ENCODE measurements at places on chromosomes 11 and 22. TPM values are rescaled to one million over a fixed set of nuclear protein-coding genes. Genes with fewer than 3 reads are reported as not detected.
A peak's percentile ranks its signal among the peaks of the same experiment; 100 is the strongest.

GRCh38 chr11:112292785-112293407, 32.2 kb upstream of the PLET1 start:
- H3K4me3 ChIP-seq: no peak overlapping the region
- H3K27ac ChIP-seq: no peak overlapping the region
- DNase-seq: no peak
- peaks cover 21% of the 10 kb centered on the region for H3K4me1 ChIP-seq
- no peaks in the 10 kb centered on the region for H3K27me3 ChIP-seq

- no peak for DNase-seq
- H3K27me3 ChIP-seq: no peaks in the 10 kb centered on the region
- H3K4me3 ChIP-seq: no peak overlapping the region
- H3K36me3 ChIP-seq: no peaks in the 10 kb centered on the region
- no peaks in the 10 kb centered on the region for H3K4me1 ChIP-seq
These were observed 151.6 kb downstream of the FAT3 start for GRCh38 chr11:92376146-92376599.

DNA sequence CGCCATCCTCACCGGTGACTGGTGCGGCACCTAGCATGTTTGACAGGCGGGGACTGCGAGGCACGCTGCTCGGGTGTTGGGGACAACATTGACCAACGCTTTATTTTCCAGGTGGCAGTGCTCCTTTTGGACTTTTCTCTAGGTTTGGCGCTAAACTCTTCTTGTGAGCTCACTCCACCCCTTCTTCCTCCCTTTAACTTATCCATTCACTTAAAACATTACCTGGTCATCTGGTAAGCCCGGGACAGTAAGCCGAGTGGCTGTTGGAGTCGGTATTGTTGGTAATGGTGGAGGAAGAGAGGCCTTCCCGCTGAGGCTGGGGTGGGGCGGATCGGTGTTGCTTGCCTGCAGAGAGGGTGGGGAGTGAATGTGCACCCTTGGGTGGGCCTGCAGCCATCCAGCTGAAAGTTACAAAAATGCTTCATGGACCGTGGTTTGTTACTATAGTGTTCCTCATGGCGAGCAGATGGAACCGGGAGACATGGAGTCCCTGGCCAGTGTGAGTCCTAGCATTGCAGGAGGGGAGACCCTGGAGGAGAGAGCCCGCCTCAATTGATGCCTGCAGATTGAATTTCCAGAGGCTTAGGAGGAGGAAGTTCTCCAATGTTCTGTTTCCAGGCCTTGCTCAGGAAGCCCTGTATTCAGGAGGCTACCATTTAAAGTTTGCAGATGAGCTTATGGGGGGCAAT, 1.1 kb downstream of the NEAT1 start:
- no peaks in the 10 kb centered on the region for H3K27me3 ChIP-seq
- no peaks in the 10 kb centered on the region for H3K36me3 ChIP-seq
- peak overlapping the region; percentile 74 for H3K4me3 ChIP-seq

- H3K4me3 ChIP-seq: no peak overlapping the region
- H3K27ac ChIP-seq: no peak overlapping the region
- H3K4me1 ChIP-seq: no peaks in the 10 kb centered on the region
- H3K36me3 ChIP-seq: no peaks in the 10 kb centered on the region
- no peak for DNase-seq
- no peaks in the 10 kb centered on the region for H3K27me3 ChIP-seq
These were observed 42.3 kb downstream of the RNF141 start for GRCh38 chr11:10498426-10499250.

DNA sequence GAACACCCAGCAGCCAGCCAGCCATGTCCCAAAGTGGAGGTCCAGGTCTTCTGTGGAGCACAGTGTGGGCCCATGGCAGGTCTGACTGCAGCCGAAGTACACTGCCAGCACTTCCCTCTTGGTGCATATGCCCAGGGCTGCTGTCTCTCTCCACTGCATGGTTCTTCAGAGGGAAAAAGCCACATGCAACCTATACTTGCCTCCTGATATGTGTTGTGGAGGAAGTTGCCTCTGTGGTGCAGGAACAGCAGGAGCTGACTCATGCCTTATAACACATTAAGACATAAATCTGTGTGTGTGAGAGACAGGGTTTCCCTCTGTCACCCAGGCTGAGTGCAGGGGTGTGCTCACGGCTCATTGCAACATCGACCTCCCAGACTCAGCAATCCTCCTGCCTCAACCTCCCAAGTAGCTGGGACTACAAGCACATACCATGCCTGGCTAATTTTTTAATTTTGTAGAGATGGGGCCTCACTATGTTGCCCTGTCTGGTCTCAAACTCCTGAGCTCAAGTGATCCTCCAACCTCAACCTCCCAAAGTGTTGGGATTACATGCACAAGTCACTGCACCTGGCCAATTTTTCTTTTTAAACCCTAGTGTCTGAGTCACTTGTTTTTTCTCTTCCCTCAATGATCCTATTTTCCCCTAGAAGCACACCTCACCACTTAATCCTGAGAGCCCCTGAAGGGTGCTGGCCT, 98.8 kb downstream of the MPPED2 start:
- no peak for DNase-seq
- H3K27me3 ChIP-seq: no peaks in the 10 kb centered on the region
- no peak overlapping the region for H3K27ac ChIP-seq
- H3K4me1 ChIP-seq: no peaks in the 10 kb centered on the region
- H3K4me3 ChIP-seq: no peak overlapping the region

DNA sequence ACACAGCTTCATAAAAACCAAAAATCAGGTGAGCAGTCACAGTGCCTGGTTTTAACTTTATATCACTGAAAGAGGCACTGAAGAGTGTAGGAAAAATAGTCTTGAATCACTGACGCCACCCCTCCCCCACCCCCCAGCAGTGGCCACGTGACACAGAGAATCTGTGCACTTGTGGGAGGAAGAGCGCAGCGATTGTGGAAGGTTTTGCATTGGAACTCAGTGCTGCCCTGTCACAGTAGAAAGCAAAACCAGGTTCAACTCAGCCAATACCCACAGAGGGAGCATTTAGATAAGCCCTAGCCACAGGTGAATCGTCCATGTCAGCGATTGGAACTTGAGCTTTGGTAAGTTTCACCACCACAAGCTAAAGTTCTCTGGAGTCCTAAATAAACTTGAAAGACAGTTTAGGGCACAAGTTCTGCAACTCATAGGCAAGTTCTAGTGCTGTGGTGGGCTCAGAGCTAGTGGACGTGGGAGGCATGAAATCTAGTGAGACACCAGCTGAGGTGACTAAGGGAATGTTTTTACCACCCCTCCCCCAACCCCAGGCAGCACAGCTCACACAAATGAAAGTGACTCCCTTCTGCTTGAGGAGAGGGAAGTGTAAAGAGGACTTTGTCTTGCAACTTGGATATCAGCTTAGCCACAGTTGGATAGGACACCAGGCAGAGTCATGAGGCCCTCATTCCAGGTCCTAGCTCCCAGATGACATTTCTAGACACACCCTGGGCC, 13.3 kb downstream of the OR52B2 start:
- no peaks in the 10 kb centered on the region for H3K4me1 ChIP-seq
- no peak overlapping the region for H3K4me3 ChIP-seq
- no peaks in the 10 kb centered on the region for H3K36me3 ChIP-seq
- no peaks in the 10 kb centered on the region for H3K27me3 ChIP-seq

DNA sequence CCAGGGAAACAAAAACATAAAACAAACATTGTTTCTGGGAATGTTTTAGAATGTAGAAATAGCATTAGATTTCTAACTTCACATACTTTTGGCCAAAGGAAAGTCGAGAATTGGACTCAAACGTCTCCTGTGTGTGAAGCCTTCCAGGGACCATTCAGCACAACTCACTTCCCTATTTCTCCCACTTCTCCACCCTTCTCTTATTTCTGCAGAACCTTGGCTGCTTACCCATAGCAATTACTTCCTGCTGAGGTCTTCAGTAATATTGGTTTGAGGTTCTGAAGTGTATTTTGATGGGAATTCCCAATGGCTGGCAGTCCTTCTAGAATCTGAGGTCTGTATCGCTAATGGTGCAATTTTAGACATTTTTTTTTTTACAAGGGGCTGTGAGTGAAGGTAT, 158.3 kb upstream of the SNX19 start:
- H3K4me3 ChIP-seq: no peak overlapping the region
- no peaks in the 10 kb centered on the region for H3K27me3 ChIP-seq
- no peaks in the 10 kb centered on the region for H3K4me1 ChIP-seq
- H3K27ac ChIP-seq: no peak overlapping the region
- H3K36me3 ChIP-seq: no peaks in the 10 kb centered on the region
- no peak for DNase-seq

DNA sequence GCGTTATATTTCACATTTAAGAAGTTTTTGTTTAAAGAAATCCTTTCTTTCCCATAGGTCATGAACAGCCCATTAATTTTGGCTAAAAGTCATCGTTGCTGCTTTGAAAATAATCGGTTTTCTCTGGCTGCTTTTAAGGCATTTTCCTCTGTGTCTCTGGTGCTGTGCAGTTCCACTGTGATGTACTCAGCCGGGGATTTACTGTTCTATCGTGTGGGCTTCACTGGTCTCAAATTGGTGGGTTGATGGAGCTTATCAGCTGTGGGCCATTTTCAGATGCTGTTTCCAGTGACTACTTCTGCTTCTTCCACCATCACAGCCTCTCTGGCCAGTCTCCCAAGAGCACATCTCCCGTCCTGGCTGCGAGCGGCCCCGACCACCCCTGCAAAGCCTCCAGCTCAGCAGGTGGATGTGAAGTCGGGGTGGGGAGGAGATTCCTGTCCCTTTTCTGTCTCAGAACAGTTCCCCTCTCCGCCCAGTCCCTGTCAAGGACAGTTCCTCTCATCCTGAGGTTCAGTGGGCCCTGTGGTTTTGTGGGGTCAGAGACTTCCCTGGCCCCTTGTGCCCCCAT, 20.3 kb downstream of the IFITM10 start:
- H3K36me3 ChIP-seq: no peaks in the 10 kb centered on the region
- no peaks in the 10 kb centered on the region for H3K4me1 ChIP-seq
- no peak overlapping the region for H3K27ac ChIP-seq

DNA sequence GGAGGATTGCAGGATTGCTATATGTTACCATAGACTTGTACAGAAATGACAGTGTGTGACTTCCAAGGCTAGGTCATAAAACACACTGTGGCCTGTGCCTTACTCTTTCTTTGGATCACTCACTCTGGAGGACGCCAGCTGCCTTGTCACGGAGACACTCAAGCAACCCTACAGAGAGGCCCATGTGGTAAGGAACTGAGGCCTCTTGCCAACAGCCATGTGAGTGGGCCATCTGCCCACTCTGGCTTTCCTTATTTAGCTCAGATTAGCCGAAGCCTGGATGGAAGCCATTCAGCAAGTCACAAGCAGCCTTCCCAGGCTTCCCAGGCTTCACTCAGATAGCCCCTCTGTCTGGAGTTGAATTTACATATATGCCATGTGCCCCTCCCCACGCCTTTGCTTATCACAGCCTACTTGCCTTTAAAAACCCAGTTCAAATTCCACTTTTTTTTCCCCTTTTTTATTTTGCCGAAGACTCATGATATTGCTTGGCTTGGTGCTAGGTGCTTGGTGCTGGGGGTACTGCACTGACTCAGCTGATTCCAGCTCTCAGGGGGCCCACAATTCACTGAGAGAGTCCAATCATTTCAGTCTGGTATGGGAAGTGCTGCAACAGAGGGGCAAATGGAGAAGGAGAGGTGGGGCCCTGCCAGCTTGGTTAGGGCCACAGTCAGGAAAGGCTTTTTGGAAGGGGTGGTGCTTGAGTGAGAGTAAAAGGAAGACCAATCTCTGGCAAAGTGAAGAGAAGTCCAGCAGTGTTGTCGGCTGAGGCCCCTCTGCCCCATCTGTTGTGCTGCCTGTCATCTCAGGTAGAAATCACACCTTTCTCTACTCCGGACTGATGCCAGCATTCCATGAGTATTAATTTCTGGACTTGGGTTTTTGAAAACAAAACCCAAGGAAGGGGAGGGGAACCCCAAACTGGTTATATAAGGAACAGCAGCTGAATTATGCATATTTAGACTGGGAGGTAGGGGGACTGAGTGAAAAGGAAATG, 14.5 kb upstream of the P4HA3 start:
- no peaks in the 10 kb centered on the region for H3K4me1 ChIP-seq
- H3K27me3 ChIP-seq: no peaks in the 10 kb centered on the region
- no peak for DNase-seq
- H3K4me3 ChIP-seq: no peak overlapping the region
- no peak overlapping the region for H3K27ac ChIP-seq
- H3K36me3 ChIP-seq: no peaks in the 10 kb centered on the region

SAA1 gene
- not detected for total RNA-seq
